Lower leg skin (tissue), 4 donors: ENCODE measurements at places on chromosomes 5 and 9. TPM values are rescaled to one million over a fixed set of nuclear protein-coding genes. Genes with fewer than 3 reads are reported as not detected.

GRCh38 chr9:70133253-70134208, 89.9 kb downstream of the MAMDC2 start:
- DNase-seq: no peak

GRCh38 chr9:17075758-17076485, 58.9 kb upstream of the CNTLN start:
- no peak for DNase-seq

The NTNG2 gene
- 1.0 TPM for total RNA-seq

- no peak for DNase-seq
These were observed 291.6 kb upstream of the C9orf72 start for GRCh38 chr9:27864644-27865438.

The CDH18 gene
- total RNA-seq: 0.76 TPM

The KLHL3 gene
- 2.5 TPM for total RNA-seq

DNA sequence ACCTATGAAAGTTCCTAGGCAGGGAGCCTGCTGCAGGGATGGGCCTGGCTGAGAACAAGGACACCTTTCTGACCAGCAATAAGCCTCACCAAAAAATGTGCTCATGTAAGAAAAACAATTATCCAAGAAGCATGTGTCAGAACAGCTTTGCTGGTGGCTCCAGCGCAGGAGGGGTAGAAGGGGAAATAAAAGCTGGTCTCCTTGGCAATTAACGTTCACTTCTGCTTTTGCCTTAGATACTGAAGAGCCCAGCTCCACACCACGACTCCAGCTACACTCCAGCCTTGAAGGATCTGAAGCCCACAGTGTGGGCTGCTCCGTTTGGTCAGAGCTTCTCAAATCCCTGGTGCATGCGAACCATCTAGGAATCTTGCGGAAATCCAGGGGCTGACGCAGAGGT, 107.6 kb upstream of the PHYKPL start:
- no peak for DNase-seq

The CWC27 gene
- total RNA-seq: 11.1 TPM

DNA sequence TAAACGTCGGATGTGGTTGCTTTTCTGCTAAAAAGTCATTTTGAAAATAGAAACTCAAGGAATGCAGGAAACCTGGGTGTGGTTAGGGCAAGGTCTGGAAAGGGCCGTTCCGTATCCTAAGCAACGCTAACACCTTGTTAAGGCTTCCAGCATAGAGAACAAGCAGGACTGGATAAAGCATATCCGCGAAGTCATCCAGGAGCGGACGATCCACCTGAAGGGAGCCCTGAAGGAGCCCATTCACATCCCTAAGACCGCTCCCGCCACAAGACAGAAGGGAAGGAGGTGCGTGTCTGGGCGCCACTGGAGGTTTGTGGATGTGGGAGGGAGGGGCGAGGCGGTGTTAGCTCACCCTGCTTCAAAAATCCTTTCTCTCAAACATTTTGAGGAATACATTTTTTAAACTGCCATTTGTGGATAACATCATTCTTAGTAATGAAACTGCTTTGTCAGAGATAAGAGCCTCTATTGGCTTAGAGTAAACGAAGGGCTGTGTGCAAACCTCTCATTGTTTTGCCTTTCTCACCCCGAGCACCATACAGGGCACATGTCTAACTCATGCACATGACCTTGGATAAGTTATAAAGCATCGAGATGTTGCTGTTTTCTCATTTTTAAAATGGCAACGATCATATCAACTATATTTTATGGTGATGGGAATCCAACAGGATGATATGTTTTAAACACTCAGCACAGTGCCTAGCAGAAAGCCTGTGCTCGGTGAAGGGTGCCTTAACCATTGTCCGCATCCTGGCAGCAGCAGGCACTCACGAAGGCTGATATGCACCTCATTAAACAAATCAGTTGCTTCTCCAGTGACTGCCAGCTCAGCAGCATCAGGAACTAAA, 175.7 kb upstream of the OTULINL start:
- DNase-seq: no peak

GRCh38 chr5:179371681-179372680, 26.7 kb upstream of the ADAMTS2 start:
- DNase-seq: peak; percentile 65

DNA sequence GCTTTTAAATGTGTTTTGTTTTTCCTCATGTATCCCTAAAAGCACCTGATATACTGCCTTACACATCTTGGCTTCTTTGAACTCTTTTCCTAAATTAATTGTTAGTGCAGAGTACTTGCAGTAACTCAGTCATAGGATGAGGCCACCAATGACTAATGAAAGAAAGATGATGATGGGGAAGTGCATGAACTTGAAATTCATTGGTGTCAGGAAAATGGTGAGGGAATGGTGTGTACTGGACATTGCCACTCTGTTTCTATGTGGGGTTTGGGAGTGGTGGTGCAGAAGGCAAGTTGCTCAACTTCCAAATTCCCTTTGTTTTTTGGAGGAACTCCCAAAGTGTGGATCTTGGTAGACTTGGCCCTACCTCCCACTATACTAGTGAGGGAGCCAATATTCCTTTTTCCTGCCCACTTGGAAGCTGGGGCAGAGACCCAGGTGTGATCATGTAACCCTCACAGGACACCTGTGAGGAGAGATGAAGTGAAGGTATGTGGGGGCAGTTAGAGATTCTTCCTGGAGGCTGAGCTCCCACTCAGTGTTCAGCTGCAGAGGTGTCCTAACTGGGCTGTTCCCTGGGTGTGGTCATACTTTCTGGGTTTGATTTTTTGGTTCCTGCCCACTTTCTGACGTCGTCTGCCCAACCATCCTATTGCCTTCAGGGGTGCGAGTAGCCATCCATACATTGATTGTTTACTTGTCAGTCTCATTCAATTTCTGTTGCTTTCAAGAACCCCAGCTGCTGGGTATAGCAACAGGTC, 298.5 kb downstream of the MAST4 start:
- DNase-seq: no peak

The ADGRV1 gene
- 2.9 TPM for total RNA-seq

The WNT8A gene
- not detected for total RNA-seq

The SMC2 gene
- total RNA-seq: 5.0 TPM
